Transverse colon (tissue), 4 donors: ENCODE measurements at places on chromosomes 1 and 21.

- DNase-seq: no peak
Observed at GRCh38 chr1:161131523-161132409, 701 bp downstream of the DEDD start.

- DNase-seq: no peak
Observed at GRCh38 chr1:10834770-10835412, 38.4 kb upstream of the CASZ1 start.

GRCh38 chr1:154583773-154584172 lies 16.2 kb downstream of the CHRNB2 start:
- DNase-seq: no peak

DNA sequence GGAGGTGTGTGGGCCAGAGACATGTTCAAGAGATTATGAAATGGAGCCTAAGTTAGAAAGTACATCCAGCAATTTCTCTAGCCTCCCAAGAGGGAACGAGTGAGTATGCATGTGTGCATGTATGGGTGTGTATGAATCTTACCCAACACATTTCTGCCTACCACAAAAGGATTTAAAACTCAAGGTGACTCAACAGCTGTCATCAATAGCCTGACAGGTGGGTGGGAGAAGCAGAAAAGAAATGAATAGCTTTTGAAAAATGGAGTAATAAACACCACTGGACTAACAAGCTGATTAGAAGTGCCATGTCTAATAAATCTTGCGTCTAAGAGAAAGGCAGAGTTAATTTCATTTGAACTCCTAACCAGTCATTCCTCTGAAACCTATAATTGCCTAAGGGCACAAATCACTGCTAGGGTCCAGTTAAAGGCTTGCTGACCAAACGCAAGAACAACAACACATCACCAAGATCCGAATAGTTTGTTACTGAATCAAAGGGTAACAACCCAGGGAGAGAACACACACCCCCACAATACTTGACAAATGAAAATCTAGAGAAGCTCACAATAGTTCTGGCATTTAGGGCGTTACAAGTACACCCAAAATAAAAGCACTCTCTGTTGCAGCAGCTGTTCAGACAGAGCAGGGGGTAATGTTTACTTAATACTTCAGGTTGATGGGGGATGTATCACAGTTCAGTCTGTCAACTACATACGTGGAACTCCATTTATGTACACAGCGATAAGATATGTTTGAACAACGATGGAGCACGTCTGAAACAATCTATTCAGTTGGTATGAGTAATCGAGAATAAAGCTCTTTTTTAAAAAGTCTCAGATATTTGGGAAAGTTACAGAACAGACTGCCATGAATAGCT lies 1.4 kb downstream of the KIAA0319L start:
- DNase-seq: no peak

- no peak for DNase-seq
Observed at GRCh38 chr21:32364796-32365195, 28.0 kb downstream of the URB1 start.

DNA sequence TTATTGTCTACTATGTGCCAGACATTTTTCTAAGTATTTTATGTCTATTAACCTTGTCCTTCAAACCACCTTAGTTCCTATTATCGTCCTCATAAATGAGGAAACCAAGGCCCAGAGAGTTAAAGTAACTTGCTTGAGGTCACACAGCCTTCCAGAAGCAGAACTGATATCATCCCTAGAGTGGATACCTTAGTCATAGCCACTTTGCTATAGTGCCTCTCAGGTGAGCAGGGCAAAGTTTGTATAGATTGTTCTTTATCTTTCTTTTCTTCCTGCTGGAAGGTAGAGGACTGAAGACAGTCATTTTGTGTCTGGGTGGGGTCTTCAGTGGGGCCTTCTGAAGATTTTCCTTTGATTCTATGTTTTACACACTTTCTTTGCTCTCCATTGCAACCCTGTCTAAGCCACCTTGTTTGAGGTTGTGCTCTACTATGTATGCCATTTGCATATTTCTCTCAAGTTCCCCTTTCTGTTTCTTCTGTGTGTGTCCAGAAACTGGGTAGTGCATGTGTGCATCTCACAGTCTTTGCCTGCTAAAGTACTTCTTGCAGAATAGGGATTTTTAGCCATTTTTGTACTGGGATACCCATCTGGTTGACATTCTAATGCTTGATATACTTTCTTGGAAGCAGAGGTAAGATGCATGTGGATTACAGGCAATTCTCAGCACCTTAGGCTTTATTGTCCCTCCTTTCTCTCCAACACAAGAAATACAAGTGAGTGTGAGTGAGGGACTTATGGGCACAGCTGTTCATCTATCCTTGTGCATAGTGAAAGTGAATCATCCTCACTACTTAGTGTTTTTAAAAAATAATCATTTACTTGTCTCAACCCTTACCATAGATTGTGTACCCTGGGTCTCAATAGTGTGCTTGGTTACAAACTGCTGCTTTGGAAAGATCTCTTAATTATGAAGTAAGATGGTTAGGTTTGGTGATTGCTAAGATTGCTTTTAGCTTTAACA lies 207.6 kb upstream of the HMCN1 start:
- no peak for DNase-seq

GRCh38 chr1:63693944-63694571 lies 79.8 kb upstream of the ROR1 start:
- no peak for DNase-seq

DNA sequence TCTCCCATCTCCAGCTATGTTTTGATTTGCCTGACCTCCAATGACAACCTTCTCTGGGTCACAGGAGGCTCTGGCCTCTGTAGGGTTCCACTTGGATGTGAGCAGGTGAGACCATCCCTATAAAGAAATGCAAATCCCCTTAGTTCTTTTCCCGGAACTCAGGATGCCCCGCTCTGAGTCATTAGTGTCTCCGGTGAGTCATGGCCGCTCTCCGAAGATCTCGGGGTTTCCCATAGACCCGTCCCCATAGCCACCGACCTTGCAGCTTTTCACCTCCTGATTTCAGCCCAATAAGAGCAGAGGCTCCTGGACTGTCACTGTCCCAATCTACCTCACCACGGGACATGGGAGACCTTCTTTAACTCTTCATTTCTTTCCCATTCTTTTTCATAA lies 98.2 kb downstream of the PGBD5 start:
- no peak for DNase-seq

DNA sequence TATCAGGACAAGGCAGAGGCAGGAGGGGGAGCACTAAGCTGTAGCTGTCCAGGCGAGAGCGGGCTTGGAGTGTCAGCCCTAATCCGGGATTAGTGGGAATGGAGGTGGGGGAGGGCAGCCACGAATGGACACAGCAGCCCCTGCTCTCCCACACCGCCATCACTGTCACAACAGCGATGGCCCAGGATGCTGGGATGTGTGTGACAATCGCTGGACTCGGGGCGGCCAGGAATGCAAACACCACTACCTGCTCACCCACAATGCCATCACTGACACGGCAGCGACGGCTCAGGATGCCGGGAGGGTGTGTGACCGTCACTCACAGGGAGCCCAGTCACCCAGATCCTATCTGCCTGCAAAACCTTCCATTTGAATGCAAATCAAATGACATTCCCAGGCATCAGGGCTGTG lies 2.9 kb downstream of the C2CD2 start:
- DNase-seq: no peak

DNA sequence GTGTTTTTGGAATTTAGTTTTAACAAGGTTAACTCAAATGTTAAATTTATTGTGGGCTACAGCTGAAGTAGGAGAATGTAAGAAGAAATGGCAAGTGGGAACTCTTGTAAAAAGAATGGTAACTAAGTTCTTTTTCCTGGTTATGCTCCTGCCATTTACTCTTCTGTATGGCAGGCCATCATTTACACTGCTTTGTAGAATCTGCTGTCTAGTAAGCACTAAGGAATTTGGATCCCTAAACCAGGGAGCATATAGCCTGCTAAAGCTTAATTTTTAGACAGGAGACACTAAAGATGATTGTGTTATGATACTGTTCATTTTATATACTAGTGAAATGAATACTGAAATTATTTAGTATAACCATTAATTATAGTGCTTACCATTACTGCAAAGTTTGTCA lies 85.3 kb downstream of the CAMTA1 start:
- no peak for DNase-seq

- no peak for DNase-seq
Observed at GRCh38 chr1:17234405-17234804, 14.5 kb upstream of the PADI3 start.

DNA sequence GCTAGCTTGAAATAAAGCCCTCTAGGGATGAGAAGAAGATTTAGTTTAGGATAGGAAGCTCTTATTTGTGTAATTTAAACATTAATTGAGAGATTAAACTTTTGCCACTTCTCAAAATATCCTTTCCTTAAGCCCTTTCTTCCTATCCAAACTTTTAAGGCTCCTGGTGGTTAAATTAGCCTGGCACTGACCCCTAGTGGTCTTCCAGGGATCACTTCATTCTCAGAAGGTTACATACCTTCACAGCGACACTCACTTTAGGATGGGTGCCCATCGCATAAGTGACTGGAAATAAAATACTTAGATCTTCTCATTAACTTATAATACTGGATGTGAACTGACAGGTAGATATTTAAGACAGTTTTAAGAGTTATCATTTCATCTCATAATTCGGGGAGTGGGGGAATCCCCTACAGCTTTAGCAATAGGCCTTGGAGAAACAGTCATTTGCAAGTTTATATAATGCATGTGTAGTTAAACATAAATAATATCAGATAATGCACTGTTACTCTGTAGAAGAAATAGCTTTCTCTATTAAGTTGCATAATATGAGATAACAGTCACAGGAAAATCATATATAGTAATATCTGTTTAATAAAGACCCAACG lies 7.4 kb downstream of the LHX9 start:
- DNase-seq: no peak

- DNase-seq: no peak
Observed at GRCh38 chr1:161958425-161958824, 65.2 kb downstream of the OLFML2B start.

DNA sequence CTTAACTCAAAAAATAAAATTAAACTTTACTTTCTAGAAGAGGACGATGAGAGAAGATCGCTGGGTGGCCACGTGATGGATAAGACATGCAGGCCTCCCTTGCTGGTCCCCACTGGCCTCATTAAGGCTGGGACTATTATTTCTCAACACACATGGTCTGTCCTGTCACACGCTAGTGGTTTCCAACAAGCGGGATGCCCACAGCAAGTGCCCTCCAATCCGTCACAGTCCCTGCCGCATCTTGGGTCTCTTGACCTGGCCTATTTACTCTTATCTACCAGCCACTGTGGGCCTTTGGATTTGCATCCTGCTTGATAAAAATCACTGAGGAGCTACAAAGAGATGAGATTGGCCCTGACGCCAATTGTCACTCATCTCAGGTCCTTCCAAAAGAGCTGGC lies 30.0 kb downstream of the CAPZB start:
- DNase-seq: no peak

DNA sequence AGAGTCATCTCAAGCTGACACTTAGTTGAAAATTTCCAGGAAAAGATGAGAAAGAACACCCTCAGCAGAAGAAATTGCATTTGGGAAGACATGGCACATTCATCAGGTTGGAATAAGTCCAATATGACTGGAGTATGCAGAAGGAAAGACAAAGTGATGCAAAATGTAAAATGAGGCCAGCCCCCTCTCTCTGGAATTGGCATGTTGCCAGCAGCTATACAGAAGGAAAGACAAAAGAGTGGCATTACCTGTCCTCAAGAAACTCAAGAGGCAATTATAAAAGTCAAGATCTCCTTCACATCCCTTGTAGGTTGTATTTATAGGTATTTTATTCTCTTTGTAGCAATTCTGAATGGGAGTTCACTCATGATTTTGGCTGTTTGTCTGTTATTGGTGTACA lies 426.3 kb downstream of the AGBL4 start:
- DNase-seq: no peak

DNA sequence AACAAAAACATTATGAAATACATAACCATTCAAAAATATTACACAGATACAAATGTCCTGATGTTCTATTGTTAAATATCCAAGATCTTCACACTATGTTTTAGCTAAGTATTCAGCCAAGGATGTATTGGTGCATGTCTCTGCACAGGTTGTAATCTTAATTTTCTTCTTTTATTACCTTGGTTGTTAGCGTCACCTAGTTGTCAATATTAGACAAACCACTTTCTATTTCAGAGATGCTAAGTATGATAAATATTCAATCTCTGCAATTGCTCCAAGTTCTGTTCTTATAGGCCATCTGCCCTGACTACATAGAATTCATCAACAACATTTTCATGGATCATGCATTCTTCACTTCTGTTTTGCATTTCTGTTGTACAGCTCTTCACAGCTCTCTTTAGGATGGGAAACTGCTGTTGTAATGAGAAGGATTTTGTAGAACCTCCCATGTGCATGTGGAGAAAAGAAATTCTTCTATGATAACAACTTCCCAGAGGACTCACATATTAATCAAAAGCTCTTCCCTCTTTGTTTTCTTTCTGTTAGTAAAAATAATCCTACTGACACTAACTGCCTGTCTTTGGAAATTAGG lies 380.1 kb downstream of the NUF2 start:
- no peak for DNase-seq

DNA sequence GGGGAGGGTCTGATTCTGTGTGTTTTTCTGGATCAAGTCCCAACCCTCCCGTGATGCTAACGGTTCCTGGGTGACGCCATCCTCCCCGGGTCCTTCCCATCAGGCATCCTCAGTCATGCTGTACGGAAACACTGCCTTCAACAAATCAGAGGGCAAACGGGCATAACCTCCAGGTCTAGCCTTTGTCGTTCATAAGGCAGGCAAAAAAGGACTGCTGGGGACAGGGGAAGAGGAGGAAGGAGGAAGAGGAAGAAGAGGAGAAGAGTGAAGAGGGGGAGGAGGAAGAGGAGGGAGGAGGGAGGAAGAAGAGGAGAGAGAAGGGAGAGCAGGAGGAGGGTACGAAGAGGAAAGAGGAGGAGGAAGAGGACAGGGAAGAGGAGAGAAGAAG lies 84.4 kb downstream of the ITPKB start:
- no peak for DNase-seq

DNA sequence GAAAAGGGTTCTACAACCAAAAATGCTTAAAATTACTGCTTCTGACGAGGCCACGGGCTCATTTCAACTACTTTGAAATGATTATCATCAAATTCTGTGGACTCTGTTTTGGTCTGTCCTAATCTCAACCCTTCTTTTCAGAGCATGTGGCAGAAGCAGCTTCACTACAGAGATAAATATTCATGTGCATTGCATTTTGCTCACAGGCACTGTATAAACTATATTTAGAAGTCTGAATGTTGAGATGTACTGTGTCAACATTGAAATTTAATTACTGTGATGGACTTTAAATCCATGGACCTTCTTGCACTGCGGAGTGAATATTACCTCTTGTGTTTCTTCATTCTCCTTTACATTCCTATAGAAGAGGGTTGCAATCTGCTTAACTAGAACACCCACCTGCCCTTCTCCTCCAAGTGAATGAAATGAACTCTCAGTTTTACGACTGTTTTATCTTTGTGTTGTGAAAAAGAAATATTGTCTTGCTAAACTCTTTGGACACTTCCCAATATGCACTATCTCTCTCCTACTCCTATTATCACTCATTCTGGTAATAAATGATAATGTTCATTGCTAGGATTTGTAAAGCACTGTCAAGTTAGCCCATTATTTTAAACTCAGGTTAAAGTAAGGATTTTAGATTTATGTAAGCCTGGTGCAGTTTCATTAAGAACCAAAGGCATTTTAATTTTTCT lies 281.2 kb upstream of the ST6GALNAC5 start:
- no peak for DNase-seq

GRCh38 chr1:19315378-19316198 lies 3.5 kb downstream of the SLC66A1 start:
- DNase-seq: no peak

GRCh38 chr1:77378723-77379535 lies 97.1 kb downstream of the AK5 start:
- DNase-seq: no peak

- no peak for DNase-seq
Observed at GRCh38 chr1:150808846-150809245, 786 bp upstream of the CTSK start.
